ENCODE measurements at places on chromosomes 4 and X.
A peak's percentile ranks its signal among the peaks of the same experiment; 100 is the strongest.

DNA sequence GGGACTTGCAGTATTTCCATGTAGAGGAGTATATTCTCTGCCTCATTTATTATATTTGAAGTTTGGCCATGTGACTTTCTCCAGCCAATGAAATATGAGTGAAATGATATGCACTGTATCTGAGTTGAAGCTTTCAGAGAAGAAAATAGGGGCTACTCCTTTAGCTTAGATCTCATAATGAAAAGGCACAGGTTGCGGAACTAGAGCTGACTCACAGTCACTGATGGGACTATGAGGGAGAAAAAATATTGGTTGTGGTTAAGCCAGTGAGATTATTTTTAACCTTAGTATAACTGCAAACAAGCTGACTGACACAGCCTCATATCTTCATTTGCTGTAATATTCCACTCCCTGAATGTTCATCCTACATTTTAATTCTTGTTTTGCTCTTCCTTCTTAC is 1104.3 kb downstream of the RPA4 start:
- DNase-seq: no peak

- DNase-seq: no peak
Measured at GRCh38 chr4:100894339-100894870, 376.6 kb upstream of the EMCN start.

- no peak for DNase-seq
Measured at GRCh38 chr4:138409670-138410069, 167.5 kb upstream of the SLC7A11 start.

DNA sequence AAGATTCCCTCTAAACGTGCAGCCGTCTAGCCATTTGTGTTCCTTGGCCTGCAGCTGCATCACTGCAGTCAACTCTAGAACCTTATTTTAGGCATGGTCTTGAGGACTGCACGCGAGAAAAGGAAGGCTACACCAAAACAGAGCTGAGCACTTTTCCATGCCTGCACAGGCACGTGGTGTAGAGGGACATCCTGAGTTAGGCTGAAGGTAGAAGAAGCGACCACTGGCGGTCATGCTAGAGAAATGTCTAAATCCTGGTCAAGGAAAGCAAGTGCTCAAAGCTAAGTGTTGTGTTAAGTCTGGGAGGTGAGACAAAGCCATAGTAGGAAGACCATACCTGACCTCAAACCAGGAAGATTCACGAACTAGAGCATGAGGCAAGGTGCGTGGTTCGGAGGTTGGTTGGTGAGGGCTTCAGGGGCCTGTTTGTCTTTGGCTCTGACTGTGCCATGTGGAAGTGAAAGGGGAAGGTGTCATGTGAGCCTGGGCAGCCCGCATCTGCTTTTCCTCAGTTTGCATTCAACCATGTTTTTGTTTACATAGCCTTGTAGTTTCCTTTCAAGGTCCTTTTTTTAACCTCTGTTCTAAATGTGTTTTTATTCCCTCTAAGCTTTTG is 203.8 kb downstream of the AASDH start:
- no peak for DNase-seq

- DNase-seq: no peak
Measured at GRCh38 chr4:111393781-111394180, 751.5 kb upstream of the FAM241A start.

- no peak for DNase-seq
Measured at GRCh38 chr4:78293348-78293747, 236.2 kb downstream of the FRAS1 start.

- no peak for DNase-seq
Measured at GRCh38 chr4:169189372-169189771, 81.4 kb downstream of the SH3RF1 start.

- no peak for DNase-seq
Measured at GRCh38 chr4:78766650-78767049, 9.5 kb upstream of the BMP2K start.

DNA sequence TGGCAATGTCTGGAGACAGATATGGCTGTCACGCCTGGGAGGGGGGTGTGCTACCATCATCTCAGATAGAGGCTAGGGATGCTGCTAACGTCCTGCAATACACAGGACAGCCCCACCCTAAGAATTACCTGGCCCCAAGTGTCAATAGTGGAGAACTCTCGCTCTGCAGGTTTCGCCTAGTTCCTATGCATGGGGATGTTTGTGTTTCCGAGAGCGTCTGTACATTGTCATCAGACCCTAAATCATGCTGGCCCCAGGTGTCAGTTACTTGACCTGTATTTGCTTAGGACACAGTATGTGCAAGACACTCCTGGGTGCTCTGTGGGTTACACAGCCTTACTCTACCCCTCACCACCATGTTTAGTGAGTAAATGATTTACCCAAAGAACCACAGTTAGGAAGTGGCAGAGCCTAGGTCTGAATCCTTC is 90.8 kb downstream of the AFF1 start:
- DNase-seq: no peak

DNA sequence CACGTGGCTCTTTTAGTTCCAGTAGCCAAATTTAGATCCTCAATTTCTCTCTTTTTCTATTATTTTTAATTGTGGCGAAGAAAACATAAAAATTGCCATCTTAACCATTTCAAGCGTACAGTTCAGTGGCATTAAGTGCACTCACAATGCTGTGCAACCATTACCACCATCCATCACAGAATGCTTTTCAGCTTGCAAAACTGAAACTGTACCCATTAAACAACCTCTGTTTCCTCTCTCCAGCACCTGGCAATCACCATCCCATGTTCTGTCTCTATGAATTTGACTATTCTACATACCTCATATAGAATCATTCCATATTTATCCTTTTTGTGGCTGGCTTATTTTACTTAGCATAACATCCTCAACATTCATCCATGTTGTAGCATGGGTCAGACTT is 74.9 kb downstream of the METTL14 start:
- no peak for DNase-seq

GRCh38 chrX:40091691-40092421 is 5.9 kb downstream of the BCOR start:
- DNase-seq: no peak

DNA sequence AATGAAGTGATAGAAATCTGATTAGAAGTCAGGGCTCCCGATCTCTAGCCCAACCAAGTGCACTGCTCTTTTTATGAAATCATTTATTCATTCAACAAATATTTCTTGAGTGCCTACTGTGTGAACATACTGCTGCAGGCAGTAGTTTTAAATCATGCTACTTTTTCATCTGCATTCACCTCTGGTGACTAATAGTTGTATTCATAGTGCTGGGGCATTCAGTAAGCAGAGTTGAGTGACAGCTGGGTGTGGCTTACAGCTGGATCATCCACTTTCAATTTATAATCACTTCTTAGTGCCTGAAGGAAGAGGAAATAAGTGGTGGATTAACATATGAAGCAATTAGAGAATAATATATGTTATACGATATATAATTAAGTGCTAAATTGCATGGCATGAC is 94.1 kb upstream of the HPRT1 start:
- no peak for DNase-seq

DNA sequence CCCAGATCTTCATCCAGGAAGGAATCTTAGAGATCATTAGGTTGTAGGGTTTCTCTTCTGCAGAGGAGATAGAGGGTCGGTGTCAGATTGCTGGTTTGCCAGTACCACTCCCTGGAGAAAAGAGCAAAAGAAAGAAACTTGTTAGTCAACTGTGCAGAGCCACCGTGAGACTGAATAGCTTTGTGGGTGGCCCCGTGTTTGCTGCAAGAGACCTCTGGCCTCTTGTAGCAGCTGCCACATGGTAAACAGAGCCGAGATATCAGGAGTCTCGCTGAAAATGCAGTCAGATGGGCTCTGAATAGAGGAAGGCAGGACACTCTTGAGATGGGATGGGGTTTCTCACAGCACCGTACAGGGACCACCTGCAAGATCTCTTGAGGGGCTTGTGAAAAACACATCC is 149.7 kb downstream of the PTTG2 start:
- DNase-seq: no peak

DNA sequence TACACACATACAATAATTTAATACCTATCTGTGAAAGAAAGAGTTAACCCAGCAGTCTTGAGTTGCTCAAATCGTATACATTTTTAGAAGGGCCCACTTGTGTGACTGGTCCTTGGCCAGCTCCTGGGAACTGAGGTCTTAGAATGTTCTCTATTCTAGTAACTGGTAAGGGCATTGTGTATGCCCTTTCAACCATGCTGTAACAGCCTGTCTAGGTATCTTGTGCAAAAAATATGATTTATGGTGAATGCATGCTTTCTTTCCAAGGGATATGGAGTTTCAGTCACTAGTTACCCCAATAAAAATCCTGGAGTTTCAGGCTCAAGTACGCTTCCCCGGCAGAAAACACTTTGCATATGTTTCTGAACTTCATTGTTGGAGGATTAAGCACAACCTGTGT is 140.6 kb downstream of the NEXMIF start:
- no peak for DNase-seq

GRCh38 chr4:58711039-58711438 is 1600.9 kb upstream of the IGFBP7 start:
- no peak for DNase-seq

DNA sequence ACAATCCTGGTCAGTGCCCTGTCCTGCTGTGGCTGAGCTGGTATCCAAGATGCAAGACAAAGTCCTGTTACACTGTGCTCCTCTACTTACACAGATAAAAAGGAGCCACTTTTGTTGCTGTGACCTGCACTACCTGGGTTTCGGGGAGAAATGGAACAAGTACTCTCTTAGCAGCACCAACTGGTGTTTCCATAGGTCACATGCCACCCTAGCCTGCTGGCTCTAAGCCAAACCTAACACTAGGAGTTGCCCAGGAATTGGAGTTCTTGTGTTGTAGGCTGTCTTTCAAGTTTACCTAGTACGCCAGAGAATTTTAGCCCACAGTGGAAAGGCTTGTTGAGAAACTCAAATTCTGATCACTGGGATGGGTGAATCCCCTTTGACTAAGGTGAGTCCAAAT is 727.4 kb downstream of the FAM133A start:
- no peak for DNase-seq

DNA sequence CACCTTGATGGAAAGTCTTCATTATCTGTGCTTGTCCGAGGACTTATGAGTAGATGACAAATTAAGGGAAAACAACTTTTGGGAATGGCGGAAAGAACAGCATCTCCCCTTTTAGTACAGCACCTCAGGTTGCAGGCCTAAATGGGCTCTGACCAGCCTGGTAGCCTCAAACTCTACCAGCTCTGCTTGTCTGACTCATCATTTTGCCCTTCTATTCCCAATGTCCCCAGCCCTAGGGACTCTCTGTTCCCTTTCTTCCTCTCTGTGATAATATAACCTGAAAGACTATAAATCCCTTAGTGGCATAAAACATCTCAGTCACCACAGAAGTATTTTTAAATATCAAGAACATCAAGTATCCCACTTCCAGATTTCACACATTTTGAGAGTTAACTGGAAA is 121.9 kb downstream of the THOC2 start:
- no peak for DNase-seq

DNA sequence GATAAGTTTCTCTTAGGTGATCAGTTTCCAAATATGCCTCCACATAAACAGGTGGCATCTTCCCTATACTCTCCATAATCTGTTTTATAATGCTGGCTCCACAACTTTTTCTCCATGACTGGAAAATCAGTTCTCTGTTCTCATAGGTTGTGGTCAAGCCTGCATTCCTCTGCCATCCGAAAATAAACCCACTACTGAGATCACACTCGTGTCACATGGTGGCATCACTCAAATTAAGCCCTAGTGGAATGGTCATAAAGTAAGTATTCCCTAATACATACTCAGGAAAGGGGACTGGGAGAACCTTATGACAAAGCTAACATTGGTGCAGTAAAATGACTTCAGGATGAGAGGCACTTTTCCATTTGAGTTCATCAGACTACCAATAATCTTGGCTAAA is 37.6 kb downstream of the MAGED4B start:
- DNase-seq: no peak

- no peak for DNase-seq
Measured at GRCh38 chrX:38327775-38328081, 419 bp upstream of the RPGR start.

- peak; percentile 54 for DNase-seq
Measured at GRCh38 chrX:15242899-15243555, 26.9 kb downstream of the ASB9 start.

DNA sequence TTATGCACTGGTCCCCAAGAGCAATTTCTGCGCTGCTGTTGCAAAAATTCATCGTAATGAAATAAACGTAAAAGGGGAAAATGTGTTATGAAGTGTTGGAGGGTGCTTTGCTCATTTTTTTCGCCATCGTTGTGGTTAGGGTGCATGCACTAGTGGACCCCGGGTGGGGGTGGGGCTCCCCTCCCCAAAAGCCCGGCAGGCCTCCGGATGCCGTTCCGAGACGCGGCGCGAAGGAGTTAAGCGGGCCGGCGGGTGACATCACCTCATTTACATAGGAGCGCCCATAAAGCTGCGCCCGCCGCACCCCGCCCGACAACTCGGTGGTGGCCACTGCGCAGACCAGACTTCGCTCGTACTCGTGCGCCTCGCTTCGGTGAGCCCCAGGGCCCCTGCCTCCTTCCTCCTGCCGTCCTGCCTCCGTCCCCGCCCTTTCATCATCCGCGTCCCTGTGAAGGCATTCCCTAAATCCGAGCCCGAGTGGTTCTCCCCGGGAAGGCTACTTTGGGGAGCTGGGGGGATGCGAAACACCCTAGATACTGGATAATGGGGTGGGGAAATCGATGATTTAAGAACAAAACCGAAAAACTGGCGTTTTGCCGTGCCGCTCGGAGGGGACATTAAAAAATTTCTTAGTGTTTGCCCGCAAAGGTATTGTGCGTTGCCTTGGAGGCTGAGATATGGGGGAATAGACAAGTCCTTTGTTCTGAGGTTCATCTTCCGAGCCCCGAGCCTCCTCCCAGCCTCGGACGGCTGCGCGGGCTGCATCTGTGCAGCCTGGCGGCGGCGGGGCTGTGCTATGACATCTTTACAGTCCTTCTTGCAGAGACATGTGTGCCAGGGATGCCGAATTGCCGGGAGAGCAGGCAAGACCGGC is at the start of gene TMSB4X:
TMSB4X (plus strand) TSS at position 315 of the 874 bp plus-strand sequence.
- peak; percentile 88 for DNase-seq

DNA sequence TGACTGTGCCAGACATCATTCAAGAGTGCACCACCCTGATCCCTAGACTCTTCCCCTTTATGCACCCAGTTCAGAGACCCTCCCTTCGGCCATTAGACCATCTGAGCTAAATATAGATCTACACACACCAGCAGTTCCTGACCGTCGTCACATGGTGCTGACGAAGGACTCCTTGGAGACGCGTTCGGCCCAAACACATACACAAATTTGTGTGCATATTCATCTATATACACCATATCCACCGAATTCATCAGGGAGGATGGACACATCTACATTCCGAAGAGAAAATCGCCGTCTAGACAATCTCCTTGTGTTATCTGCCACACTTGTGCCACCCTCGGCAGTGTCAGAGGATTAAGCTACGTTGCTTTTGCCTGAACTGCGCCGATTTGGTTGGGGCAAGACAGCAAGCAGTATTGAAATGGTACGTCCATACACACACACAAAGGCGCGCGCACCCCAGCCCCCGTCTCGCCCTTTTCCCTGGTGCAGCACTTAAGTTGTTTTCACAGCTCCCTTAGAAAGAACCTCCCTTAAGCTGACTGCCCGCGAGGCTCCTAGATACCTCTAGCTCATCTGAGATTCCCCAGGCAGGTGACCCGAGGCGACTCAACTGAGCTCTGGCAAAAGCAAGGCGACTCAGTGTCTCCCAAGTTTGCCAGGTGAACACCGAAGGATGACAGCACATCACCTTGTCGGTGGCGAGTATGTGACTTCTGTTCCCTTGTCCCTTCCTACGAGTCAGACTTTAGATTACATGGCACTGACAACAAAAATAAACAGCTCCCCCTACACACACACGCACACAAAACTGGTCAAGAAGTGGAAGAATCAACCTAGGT is 1.0 kb downstream of the RASGEF1B start:
- peak; percentile 64 for DNase-seq

All from CD4-positive, alpha-beta T cell treated with Interleukin-21 for 1 hour (primary cell).